Prostate gland (tissue), 2 donors: ENCODE measurements at places on chromosomes 4 and X. TPM values are rescaled to one million over a fixed set of nuclear protein-coding genes. Genes with fewer than 3 reads are reported as not detected.

PPP4R3C gene
- 0.91 TPM for total RNA-seq

MAGEA10 gene
- total RNA-seq: 8.0 TPM

NOCT gene
- 11.4 TPM for total RNA-seq

HSFX1 gene
- 6.2 TPM for total RNA-seq

ETDA gene
- not detected for total RNA-seq

PF4V1 gene
- total RNA-seq: not detected

MTNR1A gene
- total RNA-seq: 1.3 TPM

DNA sequence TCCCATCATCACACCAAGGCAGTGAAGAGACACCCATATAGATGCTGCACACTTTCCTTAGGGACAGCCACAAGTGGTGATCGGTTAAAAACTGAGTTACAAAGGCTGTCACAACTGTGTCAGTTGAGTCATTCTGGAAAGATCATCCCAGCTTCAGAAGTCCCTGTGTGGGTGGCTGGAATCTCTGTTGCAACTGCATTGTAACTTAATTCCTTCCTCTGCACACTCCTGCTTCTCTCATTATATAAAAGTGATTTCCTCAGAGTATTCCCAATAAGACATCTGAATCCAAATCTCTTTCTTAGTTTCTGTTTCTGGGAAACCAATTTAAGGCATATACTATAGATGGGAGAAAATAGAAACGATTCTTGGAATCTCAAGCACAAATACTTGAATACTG lies 88.1 kb downstream of the FSTL5 start:
- no peak overlapping the region for H3K27ac ChIP-seq
- no peaks in the 10 kb centered on the region for H3K36me3 ChIP-seq
- no peak for DNase-seq

DNA sequence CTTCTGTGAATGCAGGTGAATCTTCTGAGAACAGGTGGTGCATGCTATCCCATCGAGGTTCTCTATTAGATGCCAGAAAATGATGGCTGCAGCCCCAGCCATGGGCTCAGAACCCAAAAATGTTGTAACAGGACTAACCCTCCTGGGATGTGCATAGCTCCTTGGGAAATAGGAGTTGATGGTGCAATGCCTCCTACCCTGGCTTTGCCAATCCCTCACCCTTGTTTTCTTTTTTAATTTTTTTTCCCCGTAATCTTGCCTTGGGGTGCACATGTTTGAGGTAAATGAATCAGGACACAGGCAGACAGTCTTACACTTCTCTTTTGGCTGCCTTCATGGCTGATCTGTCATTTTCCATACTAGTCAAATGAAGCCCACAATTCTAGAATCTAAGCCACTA lies 96.6 kb downstream of the KIT start:
- H3K36me3 ChIP-seq: no peaks in the 10 kb centered on the region
- H3K27me3 ChIP-seq: no peaks in the 10 kb centered on the region
- DNase-seq: no peak

GRCh38 chr4:101693842-101694398 lies 96.6 kb upstream of the BANK1 start:
- no peaks in the 10 kb centered on the region for H3K36me3 ChIP-seq
- H3K27me3 ChIP-seq: no peaks in the 10 kb centered on the region
- DNase-seq: peak; percentile 43
- no peak overlapping the region for H3K27ac ChIP-seq

DNA sequence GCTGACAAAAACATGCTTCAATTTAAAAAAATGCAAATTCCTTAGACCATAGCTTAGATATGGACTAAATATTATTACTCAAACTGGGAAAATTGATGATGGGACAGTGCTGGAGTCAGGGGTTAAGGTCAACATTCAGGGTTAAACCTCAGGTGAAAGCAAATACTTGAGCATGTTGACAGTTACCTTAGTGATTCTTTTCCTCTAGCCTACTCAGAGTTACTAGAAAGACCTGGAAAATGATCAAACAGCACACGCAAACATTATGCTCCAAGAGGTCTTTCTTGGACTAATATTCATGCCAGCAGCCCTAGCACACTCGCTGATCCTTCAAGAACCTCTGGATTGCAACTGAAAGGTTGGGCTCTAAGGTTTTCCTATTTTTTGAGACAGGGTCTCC lies 10.8 kb downstream of the IGFBP7 start:
- no peak overlapping the region for H3K4me3 ChIP-seq
- H3K27me3 ChIP-seq: no peaks in the 10 kb centered on the region
- H3K27ac ChIP-seq: peak overlapping the region; percentile 52
- no peaks in the 10 kb centered on the region for H3K36me3 ChIP-seq
- no peaks in the 10 kb centered on the region for H3K4me1 ChIP-seq

GRCh38 chrX:139094671-139095592 lies 383.4 kb upstream of the FGF13 start:
- no peaks in the 10 kb centered on the region for H3K4me1 ChIP-seq
- no peak overlapping the region for H3K4me3 ChIP-seq
- no peak for DNase-seq
- no peaks in the 10 kb centered on the region for H3K27me3 ChIP-seq
- H3K27ac ChIP-seq: no peak overlapping the region

DNA sequence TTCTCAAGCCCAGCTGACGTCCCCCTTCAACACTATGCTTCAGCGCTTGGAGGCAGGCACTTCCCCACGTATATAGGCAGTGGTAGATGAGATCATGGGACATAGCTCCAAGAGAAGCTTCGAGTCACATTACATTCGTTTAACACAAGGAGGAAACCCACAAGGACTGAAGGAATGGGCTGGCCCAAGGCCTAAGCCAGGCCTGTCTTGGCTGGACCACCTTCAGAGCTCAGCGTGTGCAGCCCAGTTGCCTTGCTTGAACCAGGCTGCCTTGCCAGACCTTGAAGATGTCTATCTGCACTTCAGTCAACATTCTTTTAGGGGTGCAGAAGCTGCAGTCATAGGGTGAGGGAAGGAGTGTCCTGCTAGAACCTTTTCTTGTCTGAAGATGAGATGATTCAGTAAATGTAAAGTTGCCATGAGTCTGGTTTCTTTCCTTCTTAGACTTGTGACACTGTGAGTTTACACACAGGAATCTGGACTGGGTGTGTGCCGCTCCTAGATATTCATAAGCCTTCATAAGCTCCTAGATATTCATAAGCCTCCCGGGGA lies 144.1 kb upstream of the RBPJ start:
- no peak for DNase-seq
- no peak overlapping the region for H3K27ac ChIP-seq
- peaks cover 7% of the 10 kb centered on the region for H3K4me1 ChIP-seq
- H3K4me3 ChIP-seq: no peak overlapping the region
- no peaks in the 10 kb centered on the region for H3K36me3 ChIP-seq

GRCh38 chr4:90543419-90544170 lies 416.4 kb downstream of the CCSER1 start:
- no peak for DNase-seq

- no peaks in the 10 kb centered on the region for H3K36me3 ChIP-seq
- DNase-seq: no peak
- no peaks in the 10 kb centered on the region for H3K4me1 ChIP-seq
- H3K27ac ChIP-seq: no peak overlapping the region
- H3K4me3 ChIP-seq: no peak overlapping the region
Observed at GRCh38 chrX:139758250-139758649, 50.3 kb upstream of the MCF2 start.

DNA sequence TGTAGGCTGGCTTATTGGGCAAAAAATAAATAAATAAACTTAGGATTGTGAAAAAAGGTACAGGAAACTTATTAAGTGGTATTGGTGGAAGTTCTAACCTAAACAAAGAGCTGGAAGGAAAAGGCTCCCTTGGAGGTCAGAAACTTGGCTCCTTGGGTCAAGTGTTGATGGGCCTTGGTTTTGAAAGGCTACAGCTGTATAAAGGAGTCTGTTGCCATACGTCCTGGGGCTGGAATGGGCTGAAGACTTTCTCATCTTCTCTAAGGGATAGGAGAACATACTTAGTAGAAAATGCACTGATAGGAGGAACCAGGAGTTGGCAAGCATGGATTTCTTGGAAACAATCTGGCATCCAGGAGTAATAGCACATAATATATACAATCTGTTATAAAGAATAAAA lies 56.6 kb downstream of the PDLIM5 start:
- no peak for DNase-seq
- H3K36me3 ChIP-seq: no peaks in the 10 kb centered on the region
- H3K4me1 ChIP-seq: no peaks in the 10 kb centered on the region
- no peak overlapping the region for H3K27ac ChIP-seq
- H3K27me3 ChIP-seq: no peaks in the 10 kb centered on the region

GRCh38 chr4:121696581-121697461 lies at the start of gene ANXA5:
TSS of gene ANXA5 (minus strand) at chr4:121696980. CDS start at chr4:121696589, 391 bp downstream.
- peak within 1 kb of the TSS; percentile 98 for H3K4me3 ChIP-seq
- no peaks in the 10 kb centered on the region for H3K4me1 ChIP-seq
- H3K27ac ChIP-seq: peak within 1 kb of the TSS; percentile 94
- peak; percentile 85 for DNase-seq

GRCh38 chr4:173990869-173991210 lies 292.6 kb downstream of the FBXO8 start:
- no peaks in the 10 kb centered on the region for H3K36me3 ChIP-seq
- no peak overlapping the region for H3K4me3 ChIP-seq
- DNase-seq: no peak
- no peaks in the 10 kb centered on the region for H3K4me1 ChIP-seq

DNA sequence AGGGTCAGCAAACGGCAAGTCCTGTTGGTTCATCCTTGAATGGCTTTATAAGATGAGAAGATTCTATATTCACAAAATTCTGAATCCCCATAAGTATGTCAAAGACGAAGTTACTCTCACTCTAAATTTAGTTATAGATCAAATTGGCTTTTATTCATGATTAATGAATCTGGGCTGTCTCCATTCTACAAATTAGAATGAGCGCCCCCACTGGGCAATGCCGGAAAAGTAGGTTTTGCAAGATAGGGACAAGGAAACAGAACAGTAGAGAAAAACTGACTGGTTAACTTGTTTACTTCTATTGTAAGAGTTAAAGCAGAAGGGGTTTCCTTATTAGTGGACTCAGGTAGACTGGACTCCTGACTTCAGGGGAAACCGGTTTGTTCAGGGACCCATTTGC lies 100.3 kb downstream of the F11 start:
- no peaks in the 10 kb centered on the region for H3K36me3 ChIP-seq
- no peak overlapping the region for H3K27ac ChIP-seq
- no peaks in the 10 kb centered on the region for H3K27me3 ChIP-seq
- DNase-seq: no peak
- H3K4me1 ChIP-seq: no peaks in the 10 kb centered on the region
- H3K4me3 ChIP-seq: no peak overlapping the region

- H3K36me3 ChIP-seq: no peaks in the 10 kb centered on the region
- H3K27me3 ChIP-seq: no peaks in the 10 kb centered on the region
- DNase-seq: no peak
- no peak overlapping the region for H3K27ac ChIP-seq
- H3K4me3 ChIP-seq: no peak overlapping the region
Observed at GRCh38 chr4:136113921-136114320, 1418.4 kb downstream of the PCDH18 start.

GRCh38 chr4:40722576-40723161 lies 27.1 kb upstream of the NSUN7 start:
- no peak for DNase-seq
- no peaks in the 10 kb centered on the region for H3K4me1 ChIP-seq
- no peaks in the 10 kb centered on the region for H3K36me3 ChIP-seq
- no peak overlapping the region for H3K27ac ChIP-seq
- H3K27me3 ChIP-seq: no peaks in the 10 kb centered on the region

DNA sequence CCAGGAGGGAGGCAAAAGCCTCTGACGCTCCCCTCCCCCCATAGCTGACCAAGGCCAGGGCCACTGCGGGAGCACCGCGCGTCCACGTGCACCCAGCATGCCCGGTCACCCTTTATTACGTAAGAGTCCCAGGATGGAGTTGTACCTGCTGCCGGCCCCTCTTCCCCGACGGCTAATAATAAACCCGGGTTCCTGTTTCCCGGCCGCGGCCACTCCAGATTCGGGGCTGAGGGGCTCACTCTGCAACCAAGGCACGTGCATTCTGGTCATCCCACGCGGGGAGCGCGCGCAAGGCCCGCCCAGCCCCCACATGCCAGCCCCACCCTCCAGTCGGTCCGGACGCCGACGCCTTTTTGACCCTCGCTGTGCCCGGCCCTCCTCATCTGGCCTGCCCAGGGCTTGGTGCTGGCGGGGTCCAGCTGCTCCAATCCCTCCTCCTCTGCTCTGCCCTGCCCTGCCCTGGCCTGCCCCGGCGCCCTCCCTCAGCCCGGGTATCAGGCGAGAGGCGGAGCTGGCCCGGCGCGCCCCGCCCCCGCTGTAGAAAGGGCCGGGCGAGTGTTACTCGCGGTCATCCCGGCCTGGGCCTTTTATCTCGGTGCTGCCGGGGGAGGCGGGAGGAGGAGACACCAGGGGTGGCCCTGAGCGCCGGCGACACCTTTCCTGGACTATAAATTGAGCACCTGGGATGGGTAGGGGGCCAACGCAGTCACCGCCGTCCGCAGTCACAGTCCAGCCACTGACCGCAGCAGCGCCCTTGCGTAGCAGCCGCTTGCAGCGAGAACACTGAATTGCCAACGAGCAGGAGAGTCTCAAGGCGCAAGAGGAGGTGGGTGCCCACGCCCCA lies 2.6 kb downstream of the MID1IP1 start:
- H3K27ac ChIP-seq: peak overlapping the region; percentile 86
- H3K36me3 ChIP-seq: no peaks in the 10 kb centered on the region
- H3K27me3 ChIP-seq: no peaks in the 10 kb centered on the region
- H3K4me3 ChIP-seq: peak overlapping the region; percentile 47
- H3K4me1 ChIP-seq: no peaks in the 10 kb centered on the region

DNA sequence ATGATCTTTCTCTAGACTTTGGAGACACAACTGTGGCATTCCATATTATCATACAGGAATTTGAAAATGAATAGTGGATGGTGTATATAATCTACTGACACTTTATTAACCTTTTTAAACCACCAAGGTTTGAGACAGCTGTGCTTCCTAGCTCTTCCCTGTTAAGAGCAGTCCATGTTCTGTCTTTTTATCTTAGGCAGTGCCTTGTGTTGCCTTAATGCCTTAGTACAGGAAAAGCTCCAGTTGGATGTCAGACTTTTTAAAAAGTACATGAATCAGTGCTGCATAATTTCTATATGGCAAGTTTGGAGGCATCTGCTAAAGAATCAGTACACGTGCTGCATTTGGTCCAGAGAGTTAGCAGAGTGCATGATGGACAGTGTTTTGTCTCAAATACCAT lies 45.1 kb downstream of the OCRL start:
- H3K36me3 ChIP-seq: no peaks in the 10 kb centered on the region
- DNase-seq: no peak
- H3K27ac ChIP-seq: no peak overlapping the region
- no peaks in the 10 kb centered on the region for H3K27me3 ChIP-seq
- no peak overlapping the region for H3K4me3 ChIP-seq
